Glutamatergic neuron (in vitro differentiated cells): ENCODE measurements at places on chromosomes 5 and 9.

- DNase-seq, result no peak
Measured at GRCh38 chr5:82439750-82440445, 161.7 kb upstream of the RPS23 start.

DNA sequence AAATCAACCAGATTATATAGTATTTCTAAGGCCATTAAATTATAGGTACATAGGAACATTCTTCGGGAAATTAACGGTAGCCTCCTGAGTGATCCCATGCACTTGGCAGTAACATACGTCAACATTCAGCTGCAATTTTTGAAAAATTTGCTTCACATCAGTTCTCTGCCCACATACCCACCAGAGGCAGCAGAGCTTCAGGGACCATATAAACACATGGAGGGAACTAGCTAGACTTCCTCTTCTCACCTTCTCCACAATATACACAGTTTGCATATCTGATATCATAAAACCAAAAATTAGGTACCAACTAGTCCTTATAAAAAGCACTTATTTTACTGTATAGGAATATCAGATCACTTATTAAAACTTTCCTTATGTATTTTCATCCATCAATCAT lies 4.8 kb downstream of the PSIP1 start:
- no peak for DNase-seq

DNA sequence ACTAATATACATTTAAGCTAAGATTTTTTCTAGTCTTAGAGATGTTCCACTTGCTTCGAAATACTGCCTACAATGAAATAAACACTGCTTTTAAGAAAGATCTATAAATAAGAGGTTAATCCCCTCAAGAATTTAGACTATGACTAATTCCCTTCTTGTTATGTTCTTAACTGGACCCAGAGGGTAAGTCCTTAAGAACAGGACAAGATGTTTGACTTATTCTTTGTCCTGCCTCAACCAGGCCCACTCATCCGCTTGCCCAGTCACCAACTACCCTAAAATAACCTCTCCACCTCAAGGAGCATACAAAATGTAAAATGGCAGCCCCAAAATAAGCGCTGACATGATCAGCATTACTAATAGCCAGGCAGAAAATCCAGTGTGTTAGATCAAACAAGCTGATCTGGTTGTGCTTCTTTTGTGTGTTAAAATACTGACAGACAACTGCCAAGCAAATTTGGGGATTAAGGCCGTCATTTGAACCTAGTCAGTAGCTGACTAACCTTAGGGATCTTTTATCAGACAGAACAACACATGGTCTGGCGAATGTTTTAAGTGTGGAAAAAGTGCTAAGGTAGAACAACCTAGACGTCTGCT lies 93.7 kb upstream of the SMC5 start:
- DNase-seq, result no peak

- no peak for DNase-seq
Measured at GRCh38 chr5:37323607-37324006, 47.3 kb downstream of the NUP155 start.

DNA sequence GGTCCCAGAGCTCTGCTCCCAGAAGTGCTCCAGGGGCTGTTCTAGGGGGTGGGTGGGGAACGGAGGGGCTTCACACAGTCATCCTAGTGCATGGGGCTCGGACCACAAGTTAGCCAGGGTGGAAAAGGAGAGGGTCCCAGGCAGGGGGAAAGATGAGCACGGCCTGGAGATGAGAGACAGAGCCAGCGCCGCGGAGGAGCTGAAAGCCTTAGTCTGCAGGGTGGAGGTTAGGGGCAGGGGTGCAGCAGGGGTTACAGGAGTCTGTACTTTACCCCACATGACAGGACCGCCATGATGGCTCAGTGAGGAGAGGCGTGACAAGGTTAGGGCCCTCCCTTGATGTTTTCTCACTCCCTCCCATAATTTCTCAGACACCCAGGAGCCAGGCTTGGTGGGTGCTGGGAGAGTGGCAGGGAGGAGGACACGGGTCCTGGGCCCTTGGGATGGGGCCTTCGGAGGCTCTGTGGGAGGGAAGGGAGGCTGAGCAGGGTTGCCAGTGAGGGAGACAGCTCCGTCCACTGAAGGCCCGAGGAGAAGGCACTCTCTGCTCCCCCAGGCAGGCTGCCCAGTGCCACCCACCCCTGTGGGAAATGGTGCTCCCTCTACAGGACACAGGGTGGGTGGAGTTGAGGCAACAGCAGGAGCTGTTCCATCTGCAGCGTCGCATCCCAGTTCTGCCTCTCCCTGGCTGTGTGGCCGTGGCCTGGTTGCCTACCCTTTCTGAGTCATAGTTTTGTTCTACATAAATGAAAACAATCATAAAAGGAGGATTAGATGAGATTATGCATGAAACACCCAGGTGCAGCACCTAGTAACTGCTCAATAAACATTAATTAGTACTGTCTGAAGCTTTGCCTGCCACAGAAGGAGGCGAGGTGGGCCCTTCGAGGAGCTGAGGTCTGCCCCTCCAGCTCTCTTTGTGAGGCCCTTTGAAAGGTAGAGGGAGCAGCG lies 66.2 kb downstream of the NDST1 start:
- no peak for DNase-seq

- DNase-seq, result no peak
Measured at GRCh38 chr5:180976518-180976917, 12.1 kb upstream of the BTNL3 start.

DNA sequence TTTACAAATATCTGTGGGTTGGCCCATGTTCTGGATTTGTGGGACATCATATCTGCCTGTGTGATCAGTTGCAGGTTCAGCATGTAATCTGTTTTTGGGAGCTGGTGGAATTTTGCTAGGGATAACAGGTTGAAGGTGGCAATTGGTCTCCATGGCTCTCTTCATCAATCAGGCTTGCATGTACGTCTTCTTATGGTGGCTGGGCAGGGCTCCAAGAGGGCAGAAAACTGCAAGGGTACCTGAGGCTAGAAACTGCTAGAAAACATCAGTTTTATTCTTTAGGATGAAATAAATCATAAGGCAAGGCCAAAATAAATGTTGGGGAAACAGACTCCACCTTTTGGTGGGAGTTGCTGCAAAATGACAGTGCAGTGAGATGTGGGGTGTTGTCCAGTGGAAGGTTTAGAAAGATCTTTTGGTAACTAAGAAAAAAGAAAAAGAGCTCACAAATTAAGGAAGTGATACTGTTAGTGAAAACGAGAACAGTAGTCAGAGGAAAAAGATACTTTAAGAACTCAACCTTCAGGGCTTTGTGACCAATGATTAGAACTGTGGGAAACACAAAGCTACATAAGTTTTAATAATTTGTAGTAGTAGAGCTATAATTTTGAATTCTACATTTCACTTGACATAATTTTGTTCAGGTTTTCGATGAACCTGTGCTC lies 300.7 kb upstream of the IZUMO3 start:
- DNase-seq, result no peak

GRCh38 chr5:143284521-143284920 lies 119.0 kb downstream of the NR3C1 start:
- DNase-seq, result no peak

DNA sequence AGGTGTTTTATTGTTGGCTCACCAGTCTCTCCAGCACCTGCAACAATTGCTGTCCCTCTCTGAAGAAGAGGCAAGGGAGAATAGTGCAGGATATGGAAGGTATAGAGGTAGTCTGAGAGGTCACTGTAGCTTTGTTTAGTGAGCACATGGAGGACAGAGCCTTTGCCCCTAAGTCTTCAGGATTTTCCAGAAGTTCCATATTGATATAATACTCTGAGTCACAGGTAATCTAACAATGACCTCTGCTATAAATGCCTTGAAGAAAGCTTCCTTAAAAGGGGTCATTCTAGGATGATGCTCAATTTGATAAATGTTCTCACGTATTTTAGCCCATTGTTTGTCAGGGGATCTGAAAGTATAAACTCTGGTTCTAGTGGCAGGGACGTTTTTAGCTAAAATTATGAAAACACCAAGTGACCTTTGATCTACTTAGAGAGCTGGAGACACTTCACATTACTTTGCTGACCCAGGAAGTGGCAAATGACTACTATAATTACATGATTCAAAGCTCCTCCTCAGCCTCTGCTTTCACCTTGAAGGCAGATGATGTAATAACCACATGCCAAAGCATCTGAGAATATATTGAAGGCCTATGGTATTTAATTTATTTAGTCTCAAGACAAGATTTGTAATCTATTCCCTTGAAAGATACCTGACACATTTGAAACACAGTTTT lies 366.9 kb upstream of the NUDT12 start:
- no peak for DNase-seq

DNA sequence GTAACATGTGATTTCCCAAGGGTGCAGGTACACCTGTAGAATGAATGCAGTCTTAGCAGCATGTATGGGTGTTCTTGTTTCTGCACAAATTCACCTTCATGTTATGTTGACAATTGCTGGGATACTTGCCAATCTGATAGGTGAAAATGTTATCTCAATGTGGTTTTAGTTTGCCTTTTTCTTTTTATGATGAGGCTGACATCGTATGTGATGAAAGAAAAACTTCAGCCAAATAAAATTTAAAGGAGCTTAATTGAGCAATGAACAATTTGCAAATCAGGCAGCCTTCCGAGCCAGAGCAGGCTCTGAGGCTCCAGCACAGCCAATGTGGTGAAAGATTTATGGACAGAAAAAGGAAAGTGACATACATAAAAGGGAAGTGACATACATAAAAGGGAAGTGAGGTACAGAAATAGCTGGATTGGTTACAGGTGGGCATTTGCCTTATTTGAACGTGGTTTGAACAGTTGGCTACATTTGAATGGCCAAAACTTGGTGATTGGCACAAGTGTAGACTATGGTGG lies 10.5 kb downstream of the TAL2 start:
- no peak for DNase-seq

- no peak for DNase-seq
Measured at GRCh38 chr9:89664896-89665329, 60.1 kb downstream of the GADD45G start.
